ENCODE measurements at places on chromosomes 7 and 10.
A peak's percentile ranks its signal among the peaks of the same experiment; 100 is the strongest.

DNA sequence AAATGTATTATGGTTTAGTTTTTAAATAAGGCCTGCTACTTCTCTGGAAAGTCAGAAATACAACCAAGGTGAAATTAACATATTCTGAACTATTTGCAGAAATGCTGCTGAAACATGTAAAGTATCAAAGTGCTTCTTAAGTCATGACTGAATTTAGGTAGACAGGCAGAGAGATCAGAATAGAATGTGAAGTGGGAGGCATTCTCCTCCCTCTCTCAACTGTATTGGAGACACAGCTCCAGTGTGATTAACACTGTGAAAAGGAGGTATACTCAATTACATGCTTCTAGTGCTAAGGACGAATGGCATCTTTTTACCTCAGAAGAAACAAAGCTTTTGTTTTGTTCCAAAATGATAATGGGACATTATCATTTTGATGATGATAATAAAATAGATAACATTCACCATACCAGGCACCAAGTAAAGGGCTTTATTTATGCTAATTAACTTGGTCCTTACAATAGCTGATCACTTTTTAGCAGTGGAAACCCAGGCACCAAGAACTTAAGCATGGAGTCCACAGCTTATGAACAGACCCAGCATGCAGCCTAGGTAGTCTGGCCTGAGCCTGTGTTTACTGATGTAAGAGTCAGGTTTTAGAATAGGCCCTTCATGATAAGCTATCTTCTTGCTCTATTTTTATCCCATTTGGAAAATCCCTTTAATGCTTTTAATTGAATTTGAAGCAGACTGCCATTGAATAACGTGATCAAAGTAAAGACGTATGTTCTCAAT is 26.0 kb downstream of the PPP1R9A start:
- no peak for DNase-seq

- no peak for DNase-seq
Measured at GRCh38 chr7:130338233-130338632, 6.4 kb upstream of the CPA5 start.

DNA sequence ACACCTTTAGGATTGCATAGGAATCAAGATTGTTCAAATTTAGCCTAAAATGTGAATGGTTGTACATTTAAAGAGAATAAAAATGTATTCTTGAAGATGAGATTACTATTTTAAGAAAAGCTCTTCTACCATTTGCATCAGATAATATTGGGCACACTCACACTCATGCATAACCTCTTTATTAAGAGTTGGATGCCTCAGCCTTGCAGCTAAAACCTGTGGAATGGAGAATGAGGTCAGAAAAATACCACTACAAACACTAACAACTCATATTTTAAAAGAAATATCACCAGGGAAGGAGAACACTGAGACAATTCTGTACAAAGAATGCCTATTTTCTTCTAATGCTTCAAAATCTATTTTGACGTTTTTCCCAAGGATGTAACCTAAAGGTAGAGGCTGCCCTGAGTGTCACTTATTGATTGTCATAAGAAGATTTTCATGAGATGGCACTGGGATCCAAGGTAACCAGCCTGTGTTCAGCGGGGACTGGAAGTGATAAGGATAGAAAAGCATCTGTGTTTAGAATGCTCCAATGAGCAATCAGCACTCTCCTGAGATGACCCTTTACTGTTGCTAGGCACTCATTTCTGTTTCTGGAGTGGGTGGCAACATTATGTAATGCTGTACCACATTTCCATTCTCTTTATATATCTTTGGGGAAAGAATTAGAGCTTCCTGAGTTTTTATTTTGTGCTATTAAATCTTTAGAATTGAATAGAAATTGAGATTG is 26.6 kb downstream of the REEP3 start:
- DNase-seq, result peak; percentile 5

- DNase-seq, result no peak
Measured at GRCh38 chr10:132477066-132477397, 60.6 kb upstream of the INPP5A start.

- no peak for DNase-seq
Measured at GRCh38 chr7:135283959-135284638, 50.5 kb downstream of the STRA8 start.

- no peak for DNase-seq
Measured at GRCh38 chr10:119620241-119621077, 23.7 kb upstream of the TIAL1 start.

GRCh38 chr10:127526161-127526560 is 22.9 kb upstream of the NPS start:
- no peak for DNase-seq

GRCh38 chr7:28800150-28800549 is 158.0 kb downstream of the TRIL start:
- peak; percentile 94 for DNase-seq

DNA sequence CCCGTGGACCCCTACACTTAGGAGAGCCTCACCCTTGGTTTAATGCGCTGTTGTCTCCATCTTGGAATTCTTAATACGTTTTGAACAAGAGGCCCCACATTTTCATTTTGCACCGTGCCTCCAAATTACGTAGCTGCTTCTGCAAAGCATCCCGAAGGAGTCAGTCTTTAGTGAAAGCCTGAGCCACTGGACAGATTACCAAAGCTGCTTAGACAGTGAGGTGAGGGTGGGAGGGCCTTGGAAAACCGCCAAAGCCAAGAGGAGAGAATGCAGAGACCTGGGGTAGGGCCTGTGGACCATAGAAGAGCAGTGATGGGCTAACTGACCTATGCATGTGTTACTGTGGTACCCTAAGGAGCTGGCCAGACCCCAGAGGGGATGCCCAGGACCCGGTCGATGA is 4.2 kb upstream of the TCAF1 start:
- no peak for DNase-seq

- no peak for DNase-seq
Measured at GRCh38 chr7:95421000-95421846, 13.6 kb downstream of the PON2 start.

- no peak for DNase-seq
Measured at GRCh38 chr10:82392533-82392932, 517.5 kb downstream of the NRG3 start.

GRCh38 chr10:88968391-88968790 is 15.8 kb upstream of the ACTA2 start:
- DNase-seq, result no peak

DNA sequence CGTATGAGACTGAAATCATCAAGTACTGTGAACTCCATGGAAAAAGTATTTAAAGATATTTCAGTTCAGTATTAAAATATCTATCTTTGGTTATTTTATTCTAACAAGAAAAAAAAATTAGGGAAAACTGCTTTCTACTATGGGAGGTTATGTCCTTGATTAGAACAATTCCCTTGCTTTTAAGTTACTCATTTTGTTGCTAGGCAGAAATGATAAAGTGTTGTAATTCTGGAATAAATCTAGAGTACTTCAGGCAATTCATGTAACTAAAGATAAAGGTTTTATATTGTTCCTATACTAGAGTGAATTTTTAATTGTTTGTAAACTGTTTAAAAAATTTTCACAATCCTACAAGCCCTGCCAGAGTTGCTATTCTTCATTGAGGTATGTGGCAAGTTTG is 92.0 kb downstream of the BBS9 start:
- DNase-seq, result no peak

DNA sequence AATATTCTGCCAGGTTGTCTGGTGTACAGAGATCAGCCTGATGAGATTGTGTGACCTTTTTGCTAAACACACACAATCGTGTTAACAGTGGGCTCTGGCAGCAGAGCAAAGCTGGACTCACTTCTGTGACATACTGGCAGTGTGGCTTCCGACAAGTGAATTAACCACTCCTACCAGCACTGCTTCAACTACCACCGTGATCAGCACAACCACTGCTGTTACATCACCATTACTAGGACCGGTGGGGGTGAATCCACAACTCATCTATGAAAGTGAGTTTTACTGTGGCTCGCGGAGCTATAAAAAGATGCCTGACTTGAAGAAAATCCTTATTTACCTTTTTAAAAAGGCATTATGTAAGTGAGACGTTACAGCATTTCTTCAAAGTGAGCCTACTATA is 135.6 kb downstream of the WDR37 start:
- no peak for DNase-seq

- DNase-seq, result no peak
Measured at GRCh38 chr10:99730026-99730425, 1.9 kb downstream of the COX15 start.

- DNase-seq, result no peak
Measured at GRCh38 chr7:68936471-68937035, 661.7 kb upstream of the AUTS2 start.
